PC-3 (cell line): ENCODE measurements at places on chromosomes 2 and 18. TPM values are rescaled to one million over a fixed set of nuclear protein-coding genes. Genes with fewer than 3 reads are reported as not detected.

The CNRIP1 gene
- 11.6 and 11.7 TPM in 2 replicates for total RNA-seq

The BOLL gene
- total RNA-seq, result not detected in 2 replicates

DNA sequence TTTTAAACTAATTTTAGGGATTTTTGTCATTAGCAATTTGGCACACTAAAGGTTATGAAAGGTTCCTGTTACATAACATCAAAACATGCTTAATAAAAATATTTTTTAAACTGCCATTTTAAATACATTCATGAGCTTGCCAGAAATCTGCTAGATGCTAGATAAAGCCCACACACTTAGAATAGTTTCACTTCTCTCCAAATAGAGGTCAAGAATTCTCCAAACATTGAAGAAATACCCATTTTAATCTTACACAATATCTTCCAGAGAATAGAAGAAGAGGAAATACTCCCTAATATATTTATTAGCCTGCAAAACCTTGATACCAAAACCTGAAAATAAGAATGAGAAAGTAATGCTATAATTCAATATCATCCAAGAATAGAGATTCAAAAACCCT, 247.5 kb downstream of the PTH2R start:
- no peak for DNase-seq

GRCh38 chr2:17115466-17115865, 402.8 kb downstream of the RAD51AP2 start:
- DNase-seq, result no peak

GRCh38 chr2:205107810-205108209, 562.5 kb downstream of the PARD3B start:
- DNase-seq, result no peak

GRCh38 chr2:189045836-189046235, 71.7 kb downstream of the COL3A1 start:
- no peak for DNase-seq

The MROH2A gene
- not detected in 2 replicates for total RNA-seq

- DNase-seq, result no peak
Measured at GRCh38 chr2:105861200-105861599, 116.5 kb downstream of the NCK2 start.

- DNase-seq, result no peak
Measured at GRCh38 chr2:17106418-17106817, 411.8 kb downstream of the RAD51AP2 start.

The TTN gene
- total RNA-seq, result 0.52 and 1.1 TPM in 2 replicates
